ENCODE measurements at places on chromosomes 13 and 19. TPM values are rescaled to one million over a fixed set of nuclear protein-coding genes. Genes with fewer than 3 reads are reported as not detected.

Gene C19orf44
- polyA plus RNA-seq, result 2.1 TPM

Gene SPRYD7
- 1.1 TPM for polyA plus RNA-seq

Gene UBE2L5
- polyA plus RNA-seq, result not detected

Gene ZNF222
- polyA plus RNA-seq, result 0.75 TPM

Gene CYP4F8
- not detected for polyA plus RNA-seq

Gene FFAR1
- not detected for polyA plus RNA-seq

Gene CYP4F11
- not detected for polyA plus RNA-seq

Gene TNFRSF19
- polyA plus RNA-seq, result 0.95 TPM

Gene OR10H1
- not detected for polyA plus RNA-seq

Gene ZNF486
- 6.3 TPM for polyA plus RNA-seq

Gene PRR12
- 2.5 TPM for polyA plus RNA-seq

Gene NANOS3
- polyA plus RNA-seq, result 0.14 TPM

Gene OR4F17
- not detected for polyA plus RNA-seq

Gene PLK5
- polyA plus RNA-seq, result 0.82 TPM

Gene ZFP82
- polyA plus RNA-seq, result 2.7 TPM

Gene CILP2
- polyA plus RNA-seq, result 4.4 TPM

Gene LAMP1
- 97.6 TPM for polyA plus RNA-seq

Gene KLK12
- not detected for polyA plus RNA-seq

Gene NKG7
- not detected for polyA plus RNA-seq

Gene PLEKHA4
- polyA plus RNA-seq, result 14.1 TPM

Gene DOHH
- 12.7 TPM for polyA plus RNA-seq

Gene ZNF180
- polyA plus RNA-seq, result 1.2 TPM

Gene SLITRK6
- polyA plus RNA-seq, result 0.03 TPM

Measured in H1 (cell line).